NCI-H524 treated with DMSO at 0.1 percent for 48 hours (cell line): ENCODE measurements at places on chromosomes 4 and X.

- no peak for DNase-seq
Observed at GRCh38 chr4:140156529-140157171, 2.7 kb upstream of the MAML3 start.

DNA sequence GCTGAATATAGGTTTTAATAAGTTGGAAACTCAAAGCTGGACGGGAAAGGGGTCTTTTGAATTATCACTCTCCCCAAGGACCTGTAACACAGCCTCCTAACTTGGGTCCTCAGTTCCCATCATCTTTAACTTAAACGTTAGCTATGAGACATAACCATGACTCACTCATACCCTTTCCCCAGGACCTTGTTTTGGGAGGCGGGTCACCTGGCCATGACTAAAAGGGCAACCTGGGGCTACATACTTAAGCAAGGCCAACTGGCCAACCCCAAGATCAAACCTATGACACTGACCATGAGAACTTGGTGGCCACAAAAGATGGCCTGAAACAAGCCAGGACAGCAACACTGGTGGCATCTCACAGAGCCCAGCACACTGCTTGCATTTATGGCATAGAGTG is 89.0 kb downstream of the SH3KBP1 start:
- DNase-seq, result no peak

GRCh38 chr4:123649250-123649644 is 252.7 kb downstream of the SPRY1 start:
- DNase-seq, result no peak

- no peak for DNase-seq
Observed at GRCh38 chrX:105211066-105211575, 9.4 kb downstream of the TEX13A start.

GRCh38 chrX:633043-633984 is 2.7 kb downstream of the SHOX start:
- DNase-seq, result no peak

DNA sequence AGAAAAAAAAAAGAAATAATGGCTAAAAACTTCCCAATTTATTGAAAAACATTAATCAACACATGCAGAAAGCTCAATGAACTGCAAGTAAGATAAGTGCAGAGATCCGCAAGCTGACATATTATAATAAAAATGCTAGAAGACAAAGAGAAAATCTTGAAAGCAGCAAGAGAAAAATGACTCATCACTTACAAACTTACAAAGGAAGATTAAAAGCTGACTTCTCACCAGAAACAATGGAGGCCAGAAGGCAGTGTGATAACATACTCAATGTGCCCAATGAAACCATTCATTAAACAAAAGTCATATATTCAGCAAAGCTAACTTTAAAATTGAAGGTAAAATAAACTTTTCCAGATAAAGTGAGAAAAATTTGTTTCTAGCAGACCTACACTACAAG is 7.3 kb upstream of the BRWD3 start:
- DNase-seq, result no peak

GRCh38 chr4:118814058-118814457 is 21.9 kb downstream of the SEC24D start:
- peak; percentile 50 for DNase-seq

- DNase-seq, result no peak
Observed at GRCh38 chr4:81811562-81812293, 340.0 kb upstream of the RASGEF1B start.
